ENCODE measurements at places on chromosomes 7 and 10.

GRCh38 chr7:135822376-135822775 lies 73.8 kb upstream of the FAM180A start:
- DNase-seq, result no peak

- no peak for DNase-seq
These were observed 7.9 kb downstream of the OSBPL3 start for GRCh38 chr7:24972166-24972477.

GRCh38 chr10:119357412-119358151 lies 150.2 kb downstream of the GRK5 start:
- no peak for DNase-seq

DNA sequence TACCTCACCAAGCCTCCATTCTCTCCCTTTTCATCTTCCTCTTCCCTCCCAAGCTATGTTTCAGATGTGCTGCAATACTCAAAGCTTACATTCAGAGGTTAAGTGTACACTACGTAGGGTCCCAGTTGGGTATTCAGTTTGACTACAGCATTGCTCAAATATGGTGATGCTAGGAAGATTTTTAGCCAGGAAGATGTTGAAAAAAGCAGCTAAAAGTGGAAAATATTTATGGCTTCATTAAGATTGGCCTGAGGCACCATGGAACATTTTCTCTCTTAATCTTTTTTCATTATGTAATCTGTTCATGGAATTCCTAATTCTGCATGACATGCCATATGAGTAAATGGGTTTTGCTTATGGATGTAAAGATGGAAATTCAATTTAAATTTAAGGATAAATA lies 72.0 kb upstream of the ABCB5 start:
- DNase-seq, result no peak

DNA sequence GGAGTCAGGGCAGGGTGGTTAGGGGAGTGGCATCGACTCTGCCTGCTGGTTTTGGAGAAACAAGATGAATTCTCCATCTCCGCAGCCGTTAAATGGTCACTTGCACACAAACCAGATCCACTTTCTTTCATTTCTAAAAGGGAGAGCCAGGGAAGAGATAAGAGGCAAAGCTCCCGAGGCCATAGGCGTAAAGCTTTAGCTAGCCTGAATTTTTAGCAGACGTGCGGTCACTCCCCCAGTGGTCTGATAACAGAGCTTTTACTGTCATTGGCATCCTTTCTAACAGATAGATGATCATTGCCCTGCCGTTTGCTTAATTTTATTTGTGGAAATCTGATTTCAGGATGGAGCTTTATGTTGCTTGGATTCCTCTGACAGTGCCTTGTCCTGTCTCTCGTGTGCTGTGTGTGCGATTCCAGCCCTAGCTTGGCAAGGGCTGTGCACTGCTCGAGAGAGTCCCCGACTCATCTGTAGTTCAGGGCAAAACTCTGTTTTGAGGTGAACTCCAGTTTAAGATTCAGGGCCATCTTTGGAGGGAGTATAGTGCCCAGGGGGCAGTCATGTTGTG lies 62.5 kb downstream of the GATA3 start:
- DNase-seq, result no peak
